ENCODE measurements at places on chromosomes 5 and 9.
A peak's percentile ranks its signal among the peaks of the same experiment; 100 is the strongest.

GRCh38 chr9:93071464-93071863 lies 13.0 kb downstream of the SUSD3 start:
- no peak for DNase-seq

DNA sequence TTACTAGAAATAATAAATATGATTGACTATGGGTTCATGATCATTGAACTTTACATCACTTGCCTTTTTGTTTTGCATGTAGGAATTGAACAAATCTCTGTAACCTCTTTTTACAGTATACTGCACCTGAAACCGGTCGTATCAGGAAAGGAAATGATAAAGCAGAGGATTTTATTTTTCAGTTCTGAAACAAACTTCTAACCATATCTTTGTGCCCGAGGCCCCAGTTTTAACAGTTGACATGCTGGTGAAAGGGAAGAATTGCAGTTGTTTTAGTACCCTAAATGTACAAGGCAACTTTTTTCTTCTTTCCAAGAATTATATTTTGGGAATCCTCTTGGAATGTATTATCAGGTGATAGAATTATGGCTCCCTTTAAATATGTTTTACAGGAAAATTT lies 27.8 kb downstream of the TMEM38B start:
- no peak for DNase-seq

DNA sequence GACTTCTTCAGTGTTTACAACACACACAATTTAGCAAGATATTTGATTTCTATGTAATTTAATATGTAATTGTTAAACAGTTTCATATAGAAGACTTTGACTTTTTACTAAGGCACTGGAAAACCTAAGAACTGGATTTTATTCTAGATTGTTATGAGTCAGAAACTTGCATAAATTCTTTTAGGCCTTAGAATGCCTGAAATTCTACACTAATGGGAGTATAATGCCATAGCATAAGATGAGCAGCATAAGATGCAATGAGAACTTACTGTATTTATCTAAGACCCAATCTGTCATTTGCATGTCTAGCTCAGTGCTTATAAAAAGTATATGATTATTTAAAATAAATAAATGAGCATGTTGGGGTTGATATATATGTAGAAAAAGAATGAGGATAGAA lies 285.2 kb downstream of the CDH12 start:
- DNase-seq = no peak

- DNase-seq = no peak
Measured at GRCh38 chr5:15808577-15808976, 308.6 kb downstream of the FBXL7 start.

DNA sequence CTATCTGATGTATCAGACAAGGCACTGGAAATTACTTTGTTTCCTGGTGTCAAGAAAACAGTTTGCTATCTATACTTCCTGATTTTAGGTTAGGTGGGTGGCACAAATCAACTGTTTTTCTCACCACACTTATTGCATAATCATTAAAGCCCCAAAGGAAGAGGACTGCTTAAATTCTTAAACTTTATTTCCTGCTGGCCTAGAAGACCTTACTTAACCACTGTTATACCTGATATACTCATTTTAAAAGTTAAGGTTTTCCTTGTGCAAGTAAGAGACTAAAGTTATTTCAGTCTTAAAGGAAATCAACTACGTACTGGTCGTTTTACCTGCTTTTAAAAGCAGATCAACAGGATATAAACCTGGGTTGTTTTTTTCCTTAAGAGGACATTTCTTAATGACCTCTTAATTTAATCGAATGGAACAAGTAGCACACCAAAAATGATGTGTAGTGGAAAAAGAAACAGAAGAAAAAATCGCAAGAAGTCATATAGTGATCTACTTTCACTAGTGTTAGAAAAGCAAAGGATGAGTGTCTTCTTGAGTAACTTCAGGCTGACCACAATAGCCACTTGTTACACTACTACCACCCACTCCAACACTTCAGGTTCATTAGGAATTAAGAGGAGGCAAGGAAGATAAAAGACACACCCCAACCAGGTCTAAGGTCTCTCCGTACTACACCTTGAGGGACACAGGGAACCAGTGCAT lies 974 bp downstream of the CLINT1 start:
- no peak for DNase-seq

- peak; percentile 68 for DNase-seq
Measured at GRCh38 chr5:172163346-172163745, 24.7 kb downstream of the STK10 start.

DNA sequence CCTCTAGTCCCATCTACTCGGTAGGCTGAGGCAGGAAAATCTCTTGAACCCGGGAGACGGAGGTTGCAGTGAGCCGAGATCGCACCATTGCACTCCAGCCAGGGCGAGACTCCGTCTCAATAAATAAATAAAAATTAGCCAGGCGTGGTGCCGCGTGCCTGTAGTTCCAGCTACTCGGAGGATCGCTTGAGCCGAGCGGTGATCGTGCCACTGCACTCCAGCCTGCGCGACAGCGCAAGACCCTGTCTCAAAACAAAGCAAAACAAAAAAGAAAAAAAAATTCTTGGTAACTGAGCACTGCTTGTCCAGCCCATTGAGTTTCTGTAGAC lies 710 bp upstream of the WDR55 start:
- DNase-seq = no peak

DNA sequence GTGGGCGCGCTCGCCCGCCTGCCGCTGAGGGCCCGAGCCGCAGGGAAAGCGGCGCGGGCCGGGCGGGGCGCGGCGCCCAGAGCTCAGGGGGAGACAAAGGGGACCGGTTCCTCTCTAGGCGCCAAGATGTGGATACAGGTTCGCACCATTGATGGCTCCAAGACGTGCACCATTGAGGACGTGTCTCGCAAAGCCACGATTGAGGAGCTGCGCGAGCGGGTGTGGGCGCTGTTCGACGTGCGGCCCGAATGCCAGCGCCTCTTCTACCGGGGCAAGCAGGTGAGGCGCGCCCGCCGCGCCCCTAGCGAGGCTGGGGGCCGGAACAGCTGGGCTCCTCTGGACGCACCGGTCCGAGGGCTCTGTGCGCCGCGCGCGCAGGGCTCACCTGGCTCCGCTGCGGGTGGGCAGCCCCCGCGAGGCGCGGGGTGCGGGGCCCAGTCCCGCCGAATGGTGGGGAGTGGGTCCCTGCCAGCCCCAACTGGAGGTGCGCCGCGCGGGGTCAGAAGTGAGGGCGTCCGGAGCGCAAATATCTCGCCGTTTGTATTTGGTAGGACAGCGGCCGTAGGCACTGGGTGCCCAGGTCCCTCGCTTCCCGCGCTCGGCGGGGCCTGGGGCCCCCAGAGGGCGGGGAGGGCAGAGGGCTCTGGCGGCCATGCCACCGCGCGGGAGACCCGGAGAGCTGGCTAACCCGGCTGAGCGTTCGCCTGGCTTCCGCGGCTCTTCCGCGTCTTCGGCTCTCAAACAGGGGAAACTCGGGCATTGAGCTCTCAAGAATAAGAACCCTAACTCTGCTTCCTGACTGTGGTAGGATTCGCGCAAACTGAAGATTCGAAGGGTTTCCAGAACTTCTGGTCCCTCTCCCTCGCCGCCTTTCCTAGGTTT lies 607 bp downstream of the UHRF2 start:
- DNase-seq = no peak

DNA sequence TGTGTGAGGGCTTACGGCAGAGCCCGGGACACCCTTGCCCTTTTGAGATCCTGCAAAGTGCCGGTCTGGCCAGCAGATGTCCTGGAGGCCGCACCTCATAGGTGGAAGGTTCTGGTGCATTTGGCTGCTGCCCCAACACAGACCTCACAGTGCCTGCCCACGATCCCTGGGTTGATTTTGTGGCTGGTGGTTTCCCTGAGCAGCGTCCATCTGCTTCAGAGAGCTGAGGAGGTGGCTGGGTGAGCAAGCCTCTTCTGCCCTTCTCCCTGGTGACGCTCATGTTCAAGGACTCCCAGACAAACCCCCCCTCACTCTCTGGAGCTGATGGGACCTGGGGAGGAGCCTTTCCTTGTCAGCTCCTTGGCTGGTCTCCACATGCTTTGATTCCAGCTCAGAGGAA lies 18.9 kb downstream of the BNIP1 start:
- no peak for DNase-seq

GRCh38 chr5:154734370-154735248 lies 20.6 kb upstream of the LARP1 start:
- DNase-seq = no peak

DNA sequence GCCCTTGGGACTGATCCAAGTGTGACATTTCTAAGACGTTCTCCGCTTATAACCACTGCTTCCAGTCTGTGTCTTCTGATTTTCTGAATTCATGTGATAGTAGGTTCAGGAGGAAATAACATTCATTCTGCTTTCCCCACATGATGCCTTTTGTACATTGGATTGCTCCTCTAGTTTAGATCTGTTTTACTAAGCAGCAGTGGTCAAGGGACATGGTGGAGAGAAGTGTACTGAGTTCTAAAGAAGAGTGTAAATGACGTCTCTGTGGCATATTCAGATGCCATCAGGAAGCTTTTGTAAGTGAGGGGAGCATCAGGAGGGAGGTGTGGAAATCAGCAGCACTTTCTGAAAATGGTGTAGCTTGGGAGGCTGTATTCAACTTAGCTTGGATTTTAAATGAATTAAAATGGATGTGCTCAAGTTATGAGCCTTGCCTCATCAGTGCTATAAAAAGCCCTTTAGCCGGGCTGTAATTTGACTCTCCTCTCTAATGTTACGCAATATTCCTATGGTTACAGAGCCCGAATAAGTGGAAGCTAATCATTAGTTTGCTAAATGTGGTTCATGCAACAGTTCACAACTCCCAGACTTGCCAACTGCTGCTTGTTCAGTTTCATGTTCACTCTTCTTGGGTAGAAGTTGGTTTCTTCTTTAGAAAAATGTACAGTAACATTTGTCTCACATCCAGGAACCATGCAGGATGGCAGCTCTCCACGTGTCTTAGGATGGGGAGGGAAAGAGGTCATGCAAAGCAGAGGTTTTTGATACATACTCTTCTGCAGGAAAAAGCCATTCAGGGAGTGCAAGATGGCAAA lies 281.3 kb downstream of the ARHGAP26 start:
- DNase-seq = no peak

- no peak for DNase-seq
Measured at GRCh38 chr9:13446938-13447842, 167.7 kb upstream of the MPDZ start.

DNA sequence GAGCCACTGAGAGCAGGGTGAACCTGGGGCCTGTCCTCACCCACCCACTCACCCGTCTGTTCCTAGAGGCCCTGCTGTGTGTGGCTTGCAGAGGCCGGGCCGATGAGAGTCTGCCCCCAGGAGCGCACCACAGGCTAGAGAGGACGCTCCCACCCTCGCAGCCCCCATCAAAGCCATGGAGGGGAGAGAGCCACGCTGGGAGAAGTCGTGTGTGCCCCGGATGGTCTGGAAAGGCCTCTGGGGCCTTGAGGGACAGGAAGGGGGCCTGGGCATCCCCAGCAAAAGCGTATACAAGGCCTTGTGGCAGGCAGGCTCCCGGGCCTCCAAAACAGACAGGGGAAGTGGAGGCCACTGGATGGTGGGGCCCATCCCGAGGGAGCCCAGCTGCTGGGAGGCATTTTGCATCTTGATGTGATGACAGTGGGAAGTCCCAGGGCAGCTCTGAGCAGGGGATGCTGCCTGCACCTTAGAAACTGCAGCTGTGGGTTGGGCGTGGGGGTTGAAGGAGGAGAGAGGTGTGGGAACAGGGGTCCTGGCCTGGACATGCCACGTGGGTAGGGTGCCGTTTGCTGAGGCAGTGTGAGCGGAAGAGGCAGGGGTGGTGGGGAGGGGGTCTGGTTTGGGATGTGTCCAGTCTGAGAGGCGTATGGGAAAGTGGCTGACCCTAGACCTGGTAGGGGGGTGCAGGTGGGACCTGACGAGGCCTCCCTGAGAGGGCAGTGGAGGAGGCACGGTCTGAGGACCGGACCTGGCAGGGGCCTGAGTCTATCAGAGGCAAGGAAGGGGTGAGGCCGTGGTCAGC lies 43.0 kb upstream of the NOTCH1 start:
- DNase-seq = no peak

DNA sequence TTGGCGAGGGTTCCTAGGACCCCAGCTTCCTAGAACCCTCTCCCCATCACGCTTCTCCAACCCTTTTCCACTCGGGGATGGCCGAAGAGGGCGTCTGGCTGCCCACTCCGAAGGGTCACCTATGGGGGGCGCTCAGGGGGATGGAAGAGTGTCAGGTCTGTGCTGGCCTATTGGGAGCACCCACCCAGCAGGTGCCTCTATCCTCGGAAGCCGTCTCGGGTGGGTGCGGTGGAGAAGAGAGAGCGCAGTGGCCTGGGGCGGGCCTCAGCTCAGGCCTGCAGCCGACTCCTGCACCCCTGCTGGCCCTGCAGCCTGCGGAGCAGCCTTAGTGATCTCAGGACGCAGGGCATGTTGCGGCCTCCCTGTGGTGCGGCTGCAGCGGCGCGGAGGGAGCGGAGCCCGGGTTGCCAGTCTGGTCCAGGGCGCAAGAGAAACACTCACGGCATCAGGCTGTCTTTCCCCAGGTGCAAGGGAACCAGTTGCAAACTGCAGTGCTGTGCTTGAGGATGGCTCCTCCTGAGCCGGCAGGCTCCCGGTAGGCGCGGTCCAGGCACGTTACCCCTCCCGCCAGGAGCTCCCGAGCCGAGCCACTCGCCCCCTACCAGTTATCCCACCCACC lies 1.5 kb upstream of the IRX2 start:
- peak; percentile 79 for DNase-seq

- peak; percentile 55 for DNase-seq
Measured at GRCh38 chr5:180591311-180591887, at the start of gene SCGB3A1. SCGB3A1 (minus strand) TSS chr5:180591499; CDS start chr5:180591462, 37 bp downstream.

GRCh38 chr9:80787636-80788035 lies 901.7 kb downstream of the TLE1 start:
- DNase-seq = no peak

DNA sequence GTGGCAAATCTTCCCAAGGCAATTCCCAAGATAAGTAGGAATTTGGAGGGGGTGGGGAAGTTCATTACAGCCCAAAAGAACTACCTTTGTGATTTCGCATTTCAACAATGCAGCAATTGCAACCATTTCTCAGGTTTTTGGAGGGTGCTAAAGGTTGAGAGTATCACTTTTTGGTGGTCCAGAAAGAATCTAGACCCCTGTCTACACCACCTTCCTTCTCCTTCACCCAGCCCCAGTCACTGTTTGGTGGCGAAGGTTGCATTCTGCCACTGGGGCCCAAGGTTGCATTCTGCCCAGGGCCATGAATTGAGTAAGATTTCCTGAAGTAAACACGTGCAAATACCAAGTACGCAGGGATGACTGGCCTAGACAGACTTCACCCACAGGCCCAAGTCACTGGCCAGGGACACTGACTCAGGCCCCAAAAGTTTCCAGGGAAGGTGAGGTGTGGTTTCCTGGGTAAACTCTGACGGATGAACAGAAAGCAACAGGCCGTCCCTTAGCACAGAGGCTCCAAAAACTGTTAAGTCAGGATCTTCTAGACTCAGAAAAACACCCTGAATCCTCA lies 5.7 kb downstream of the PDE6A start:
- DNase-seq = peak; percentile 86

GRCh38 chr9:128523199-128523925 lies 18.8 kb downstream of the GLE1 start:
- peak; percentile 53 for DNase-seq

- DNase-seq = no peak
Measured at GRCh38 chr5:167902298-167902697, 389.1 kb upstream of the WWC1 start.

- no peak for DNase-seq
Measured at GRCh38 chr9:78676009-78676408, 379.1 kb downstream of the PSAT1 start.

GRCh38 chr9:763692-764091 lies 77.8 kb upstream of the DMRT1 start:
- no peak for DNase-seq

GRCh38 chr9:84072621-84073180 lies 92.1 kb downstream of the RMI1 start:
- DNase-seq = no peak

GRCh38 chr5:108728566-108729241 lies 19.0 kb upstream of the FER start:
- no peak for DNase-seq

GRCh38 chr5:130651440-130651839 lies 513.6 kb downstream of the HINT1 start:
- DNase-seq = no peak

Measured in islet precursor cell (in vitro differentiated cells).